ENCODE measurements at places on chromosomes 2 and 18.

GRCh38 chr2:211281430-211282073, 725.2 kb downstream of the CPS1 start:
- DNase-seq, result no peak

DNA sequence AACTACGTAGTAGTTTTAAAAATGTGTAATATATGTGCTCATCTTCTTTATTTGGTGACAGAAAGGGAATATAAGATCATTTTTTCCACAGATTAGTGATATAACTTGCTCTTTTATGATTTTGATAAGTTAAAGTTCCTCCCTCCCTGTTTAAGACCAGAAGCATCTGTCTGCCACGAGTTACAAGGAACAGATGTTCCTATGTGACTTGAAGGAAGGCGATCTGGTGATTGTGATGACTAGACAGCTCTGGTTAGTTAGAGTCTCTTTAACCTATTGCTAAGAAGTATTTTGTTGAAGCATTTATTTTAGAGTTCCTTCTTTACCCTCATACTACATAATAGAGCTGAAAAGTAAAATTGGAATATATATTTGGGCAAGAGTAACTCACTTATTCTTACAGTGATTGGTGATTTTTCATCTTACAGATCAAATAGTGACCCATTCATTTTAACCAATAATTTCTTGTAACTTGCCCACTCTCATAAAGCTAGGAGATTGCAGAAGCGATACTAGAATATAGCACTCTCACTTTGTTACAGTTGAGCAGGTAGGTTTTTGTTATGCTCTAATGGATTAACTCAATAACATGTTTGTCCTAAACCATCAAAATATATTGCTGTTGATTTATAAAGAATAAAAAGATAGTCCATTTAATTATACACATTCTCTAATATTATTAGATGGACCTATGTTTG, 218.7 kb downstream of the SLC4A10 start:
- no peak for DNase-seq

DNA sequence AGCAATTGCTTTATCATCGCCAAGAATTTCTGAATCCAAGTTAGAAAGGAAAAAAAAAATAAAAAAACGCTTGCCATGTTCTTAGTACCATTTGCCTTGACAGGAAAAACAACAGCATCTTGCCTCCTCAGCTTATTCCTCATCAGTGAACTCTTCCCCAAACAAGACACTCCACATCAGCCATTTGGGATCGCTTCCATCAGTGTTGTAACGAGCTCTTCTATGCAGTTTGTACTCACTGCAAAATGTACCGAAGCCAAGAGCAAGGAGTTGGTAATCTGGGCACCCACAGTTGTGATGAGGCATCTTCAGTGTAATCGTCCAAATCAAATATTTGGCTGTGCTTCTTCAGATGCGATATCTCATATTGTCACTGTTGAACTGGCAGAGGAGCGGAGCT, 503.7 kb downstream of the TMEM182 start:
- no peak for DNase-seq

GRCh38 chr2:79832511-79833234, 319.8 kb downstream of the CTNNA2 start:
- no peak for DNase-seq

DNA sequence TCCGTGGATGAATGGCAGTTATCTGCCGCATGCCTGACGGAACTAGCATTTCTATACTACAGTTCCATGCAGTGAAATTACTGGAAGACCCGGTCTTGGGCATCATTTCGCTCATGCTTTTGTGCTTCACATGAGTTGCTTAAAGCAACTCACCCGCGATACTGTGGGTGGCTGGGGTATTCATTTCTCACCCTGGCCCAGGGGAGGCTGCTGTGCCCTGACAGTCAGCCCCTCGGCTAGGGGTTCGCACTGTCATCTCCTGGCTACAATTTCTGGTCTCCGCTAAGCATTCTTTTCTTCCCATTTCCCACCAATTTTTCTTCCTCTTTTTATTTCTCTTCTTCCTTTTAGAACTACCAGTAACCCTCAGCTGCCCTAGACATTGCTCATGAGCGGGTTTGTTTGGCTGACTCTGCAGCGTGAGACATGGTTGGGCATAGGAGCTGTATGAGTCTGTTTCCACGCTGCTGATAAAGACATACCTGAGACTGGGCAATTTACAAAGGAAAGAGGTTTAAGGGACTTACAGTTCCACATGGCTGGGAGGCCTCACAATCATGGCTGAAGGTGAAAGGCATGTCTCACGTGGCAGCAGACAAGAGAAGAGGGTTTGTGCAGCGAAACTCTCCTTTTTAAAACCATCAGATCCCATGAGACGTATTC, 16.5 kb upstream of the CNDP2 start:
- DNase-seq, result no peak

DNA sequence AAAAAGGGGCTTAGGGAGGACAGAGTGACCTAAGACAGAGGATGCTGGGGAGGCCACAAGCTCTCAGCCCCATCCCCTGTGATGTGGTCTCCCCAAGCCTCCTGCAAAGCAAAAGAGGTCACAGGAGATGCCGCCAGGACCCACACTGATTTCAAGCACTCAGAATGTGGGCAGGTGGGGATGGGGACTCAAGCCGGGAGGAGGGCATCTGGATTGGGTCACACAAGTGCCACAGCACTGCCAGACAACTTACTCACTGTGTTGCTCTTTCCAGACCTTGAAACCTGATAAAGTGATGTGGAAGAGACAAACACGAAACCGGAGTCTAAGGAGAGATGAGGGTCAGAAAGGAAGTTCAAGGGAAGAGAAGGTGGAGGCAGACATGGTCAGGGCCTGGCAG, 95.7 kb downstream of the TTC32 start:
- DNase-seq, result no peak

DNA sequence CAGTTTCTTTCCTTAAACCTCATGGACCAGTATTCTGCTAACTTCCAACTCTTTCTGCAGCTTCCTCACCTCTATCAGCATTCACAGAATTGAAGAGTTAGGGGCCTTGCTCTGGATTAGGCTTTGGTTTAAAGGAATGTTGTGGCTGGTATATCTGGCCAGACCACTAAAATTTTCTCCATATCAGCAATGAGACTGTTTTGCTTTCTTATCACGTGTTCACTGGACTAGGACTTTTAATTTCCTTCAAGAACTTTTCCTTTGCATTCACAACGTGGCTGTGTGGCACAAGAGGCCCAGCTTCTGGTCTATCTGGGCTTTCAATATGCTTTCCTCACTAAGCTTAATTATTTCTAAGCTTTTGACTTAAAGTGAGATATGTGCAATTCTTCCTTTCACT, 33.4 kb downstream of the SP3 start:
- no peak for DNase-seq

DNA sequence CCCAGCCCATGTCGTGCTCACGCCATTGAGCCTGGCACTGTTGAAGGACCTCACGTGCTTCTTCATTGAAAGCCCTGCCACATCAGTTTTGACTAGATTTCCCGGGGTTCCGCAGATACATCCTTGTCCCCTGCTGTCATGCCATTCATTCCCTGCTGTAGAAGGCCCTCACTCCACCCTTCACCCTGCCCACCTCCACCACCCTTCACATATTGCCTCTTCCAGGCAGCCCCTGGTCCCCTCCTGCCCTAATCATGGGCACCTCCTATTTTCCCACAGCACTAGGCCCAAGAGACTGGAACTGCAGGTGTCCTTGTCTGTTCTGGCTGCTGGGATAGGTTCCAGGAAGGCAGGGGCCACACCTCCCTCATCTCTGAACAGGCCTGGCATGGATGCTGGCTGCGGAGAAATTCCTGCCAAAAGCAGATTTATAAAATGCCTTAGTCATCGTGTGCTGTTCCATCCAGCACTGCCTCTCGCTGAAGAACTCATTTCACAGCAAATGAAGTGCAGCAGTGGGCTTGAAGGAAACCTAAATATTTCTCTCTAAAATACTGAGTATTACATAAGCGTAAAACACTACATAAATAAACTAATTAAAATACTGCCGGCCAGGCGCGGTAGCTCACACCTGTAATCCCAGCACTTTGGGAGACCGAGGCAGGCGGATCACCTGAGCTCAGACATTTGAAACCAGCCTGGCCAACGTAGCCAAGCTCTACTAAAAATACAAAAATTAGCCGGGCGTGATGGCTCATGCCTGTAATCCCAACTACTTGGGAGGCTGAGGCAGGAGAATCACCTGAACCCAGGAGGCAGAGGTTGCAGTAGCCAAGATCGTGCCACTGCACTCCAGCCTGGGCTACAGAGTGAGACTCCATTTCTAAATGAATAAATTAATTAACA, 38.4 kb downstream of the EIF4E2 start:
- no peak for DNase-seq

DNA sequence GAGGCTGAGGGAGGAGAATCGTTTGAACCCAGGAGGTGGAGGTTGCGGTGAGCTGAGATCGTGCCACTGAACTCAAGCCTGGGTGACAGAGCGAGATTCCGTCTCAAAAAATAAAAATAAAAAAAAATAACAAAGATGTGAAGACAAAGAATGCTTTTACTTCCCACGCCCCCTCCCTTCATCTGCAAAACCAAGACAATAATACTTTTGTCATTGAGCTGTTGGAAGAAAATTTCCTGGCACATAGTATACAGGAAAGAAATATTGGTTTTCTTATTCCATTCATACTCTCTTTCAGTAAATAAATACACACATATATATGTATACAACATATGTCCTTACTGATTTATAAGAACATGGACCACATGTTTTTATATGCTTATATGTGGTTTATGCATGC, 12.2 kb downstream of the GREB1 start:
- no peak for DNase-seq

GRCh38 chr18:27860701-27861107, 316.2 kb downstream of the CDH2 start:
- DNase-seq, result no peak

DNA sequence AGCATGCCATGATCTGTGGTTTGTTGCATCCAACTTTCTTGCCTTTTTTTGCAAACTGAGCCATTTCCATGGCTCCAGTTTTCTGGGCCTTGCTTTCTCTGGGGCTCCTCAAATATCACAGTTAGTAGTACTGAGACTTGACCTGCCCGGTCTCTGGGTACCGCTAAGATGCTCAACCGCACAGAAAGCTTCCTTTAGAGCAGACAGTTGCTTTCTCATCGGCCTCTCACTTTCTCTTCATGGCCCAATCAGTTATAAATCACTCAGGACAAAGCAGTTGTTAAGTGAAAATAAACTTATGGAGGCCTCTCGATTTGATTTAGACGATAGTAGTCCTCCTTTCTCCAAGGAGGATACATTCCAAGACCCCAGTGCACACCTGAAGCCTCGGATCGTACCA, 141.2 kb upstream of the ASB18 start:
- DNase-seq, result no peak

DNA sequence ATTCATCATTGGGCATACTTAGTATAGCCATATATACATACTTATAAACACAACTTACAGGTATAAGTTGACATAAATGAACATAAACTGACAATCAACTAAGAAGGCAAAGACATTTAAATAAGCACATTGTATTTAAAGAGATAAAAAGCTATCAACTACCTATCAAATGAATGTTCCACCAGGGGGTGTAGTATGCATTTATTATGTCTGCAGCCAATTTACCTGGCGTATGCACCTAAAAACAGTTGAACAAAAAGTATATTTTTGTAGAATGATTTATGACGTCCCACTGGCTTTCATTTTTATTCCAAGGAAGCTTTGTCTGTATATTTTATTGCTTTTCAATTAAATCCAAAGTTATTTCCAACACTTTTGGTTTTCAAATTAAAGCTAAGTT, 323.5 kb downstream of the AFF3 start:
- DNase-seq, result no peak

Data from stimulated activated CD8-positive, alpha-beta memory T cell treated with anti-CD3 and anti-CD28 coated beads, Interleukin-2, amount 100 ng/mL, for 48 hours (primary cell).